GM23248 (cell line): ENCODE measurements at places on chromosomes 7 and 10. TPM values are rescaled to one million over a fixed set of nuclear protein-coding genes. Genes with fewer than 3 reads are reported as not detected.

GRCh38 chr7:26441002-26441521, 149.4 kb downstream of the SNX10 start:
- no peak for DNase-seq

DNA sequence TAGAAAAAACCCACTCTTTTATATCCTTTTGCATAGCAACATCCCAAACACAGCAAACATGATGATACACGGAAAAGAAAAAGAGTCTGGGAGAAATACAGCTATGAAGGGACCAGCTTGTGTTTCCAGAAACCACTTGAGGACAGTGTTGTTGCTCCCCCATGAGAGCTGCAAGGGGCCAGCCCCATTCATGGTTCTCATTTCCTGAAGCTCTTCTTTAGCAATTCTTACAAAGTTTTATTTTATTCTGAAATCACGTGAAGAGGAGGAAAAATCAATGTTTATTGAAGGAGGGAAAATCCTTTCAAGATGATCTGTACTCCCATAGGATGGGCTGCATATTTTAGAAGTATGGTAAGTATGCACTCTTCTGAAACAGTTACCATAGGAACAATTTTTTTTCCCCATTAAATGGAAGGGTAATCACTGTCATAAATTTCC, 17.5 kb upstream of the PRTFDC1 start:
- DNase-seq, result peak; percentile 47

- DNase-seq, result no peak
These were observed 14.8 kb upstream of the PRKAG2 start for GRCh38 chr7:151891753-151892152.

DNA sequence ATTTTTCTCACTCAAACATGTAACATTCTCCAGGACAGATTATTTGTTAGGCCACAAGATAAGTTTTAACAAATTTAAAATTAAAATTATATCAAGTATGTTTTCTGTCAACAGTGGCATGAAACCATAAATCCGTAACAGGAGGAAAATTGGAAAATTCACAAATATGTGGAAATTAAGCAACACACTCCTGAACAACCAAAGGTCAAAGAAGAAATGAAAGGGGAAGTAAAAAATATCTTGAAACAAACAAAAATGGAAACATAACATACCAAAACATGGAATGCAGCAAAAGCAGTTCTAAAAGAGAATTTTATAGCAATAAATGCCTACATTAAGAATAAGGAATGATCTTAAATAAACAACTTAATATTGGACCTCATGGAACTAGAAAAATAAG, 147.3 kb downstream of the ZEB1 start:
- no peak for DNase-seq

DNA sequence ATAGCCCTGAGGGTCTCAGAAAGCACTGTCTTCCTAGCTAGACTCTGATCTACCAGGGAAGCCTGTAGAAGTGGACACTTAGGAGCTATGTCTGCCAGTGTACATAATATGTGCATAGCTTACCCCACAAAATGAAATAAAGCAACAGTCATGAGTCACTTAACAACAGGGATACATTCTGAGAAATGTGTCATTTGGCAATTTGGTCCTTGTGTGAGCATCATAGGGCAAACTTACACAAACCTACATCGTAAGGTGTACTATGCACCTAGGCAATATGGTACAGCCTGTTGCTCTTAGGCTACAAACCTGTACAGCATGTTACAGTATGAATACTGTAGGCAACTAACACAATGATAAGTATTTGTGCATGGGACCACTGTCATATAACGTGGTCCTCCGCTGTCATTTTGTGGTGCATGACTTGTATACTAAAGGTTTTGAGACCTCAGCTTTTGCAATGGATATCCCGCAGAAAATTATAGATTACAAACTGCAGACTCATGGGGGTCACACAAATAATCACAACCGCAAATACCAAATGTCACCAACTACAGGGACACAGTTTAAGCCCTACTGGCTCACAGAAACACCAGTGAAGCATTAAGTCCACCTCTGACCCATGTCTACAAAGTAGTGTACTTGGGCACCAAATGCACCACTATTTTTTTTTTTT, 1.7 kb downstream of the URGCP start:
- peak; percentile 79 for DNase-seq

GRCh38 chr7:99617192-99617781, 541 bp downstream of the ZSCAN25 start:
- DNase-seq, result peak; percentile 5

The OPALIN gene
- not detected in 2 replicates for polyA plus RNA-seq

The ZNF117 gene
- 0.81 and 1.2 TPM in 2 replicates for polyA plus RNA-seq
